Chondrocyte (in vitro differentiated cells): ENCODE measurements at places on chromosomes 6 and 20. TPM values are rescaled to one million over a fixed set of nuclear protein-coding genes. Genes with fewer than 3 reads are reported as not detected.

GRCh38 chr20:58816957-58817651 is 33.6 kb downstream of the GNAS-AS1 start:
- no peak for DNase-seq

DNA sequence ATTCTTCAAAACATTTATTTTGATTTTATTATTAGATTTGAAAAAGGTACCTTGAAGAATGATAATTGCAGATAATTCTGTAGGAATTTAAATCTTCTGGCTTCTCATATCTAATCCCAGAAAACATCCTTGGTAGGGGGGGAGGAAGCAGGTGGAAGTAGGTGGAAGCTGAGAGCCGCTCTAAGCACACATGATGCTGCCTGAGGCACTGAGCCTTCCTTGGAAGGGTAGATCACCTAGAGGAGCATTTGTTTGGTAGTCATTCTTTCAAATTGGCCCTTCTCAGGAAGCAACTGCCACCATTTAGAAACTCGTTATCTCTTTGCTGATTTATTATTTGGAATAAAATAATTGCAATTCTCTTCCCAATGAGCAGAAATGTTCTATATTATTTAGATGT is 623.3 kb downstream of the CD109 start:
- DNase-seq = no peak

GRCh38 chr20:38878866-38879265 is 47.4 kb upstream of the FAM83D start:
- peak; percentile 68 for DNase-seq

DNA sequence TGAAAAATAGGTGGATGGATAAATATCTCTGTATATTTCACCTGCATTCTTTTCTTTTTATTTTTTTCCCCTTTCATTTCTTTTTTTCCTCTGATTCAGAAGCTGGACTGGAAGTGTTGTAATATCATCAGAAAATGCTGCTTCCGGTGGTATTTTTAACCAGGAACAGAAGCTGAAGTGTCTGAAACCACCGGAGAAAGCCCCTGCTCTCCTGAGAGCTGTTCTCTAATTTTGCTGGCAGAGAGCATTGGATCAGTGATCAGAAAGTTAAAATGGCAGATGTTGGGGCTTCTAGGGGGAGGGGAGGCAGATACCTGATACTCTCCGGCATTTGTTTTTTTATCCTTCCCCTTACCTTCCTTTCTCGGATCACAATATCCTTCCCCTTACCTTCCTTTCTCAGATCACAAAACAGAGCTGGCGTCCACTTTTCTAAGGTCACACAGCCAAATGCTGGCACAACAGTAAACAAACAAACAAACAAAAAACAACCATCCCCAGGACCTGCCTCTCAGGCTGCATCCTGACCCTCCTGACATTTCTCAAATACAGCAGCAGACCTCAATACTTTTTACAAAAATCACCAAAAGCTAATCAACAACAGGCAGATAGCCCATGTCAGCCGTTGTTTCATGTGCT is 143.2 kb upstream of the ZNF217 start:
- DNase-seq = no peak

GRCh38 chr6:168282985-168283685 is 36.4 kb downstream of the DACT2 start:
- no peak for DNase-seq

DNA sequence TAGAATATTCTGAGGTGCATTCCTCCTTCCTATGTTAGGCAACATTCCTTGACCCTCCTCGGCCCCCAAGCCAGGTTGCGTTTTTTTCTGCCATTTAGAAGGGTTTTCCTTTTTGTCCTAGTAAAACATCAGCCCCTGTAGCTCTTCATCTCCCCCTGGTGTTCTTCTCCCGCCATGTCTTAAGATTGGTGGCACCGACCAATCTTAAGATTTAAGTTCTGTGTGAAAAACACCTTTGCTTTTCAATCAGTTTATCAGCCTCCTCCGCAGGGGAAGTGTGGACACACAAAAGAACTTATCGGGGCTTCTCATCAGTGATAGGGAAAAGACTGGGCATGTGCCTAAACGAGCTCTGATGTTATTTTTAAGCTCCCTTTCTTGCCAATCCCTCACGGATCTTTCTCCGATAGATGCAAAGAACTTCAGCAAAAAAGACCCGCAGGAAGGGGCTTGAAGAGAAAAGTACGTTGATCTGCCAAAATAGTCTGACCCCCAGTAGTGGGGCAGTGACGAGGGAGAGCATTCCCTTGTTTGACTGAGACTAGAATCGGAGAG is 719 bp upstream of the EDN1 start:
- no peak for DNase-seq

- no peak for DNase-seq
These were observed 1.6 kb upstream of the QKI start for GRCh38 chr6:163412801-163413344.

DNA sequence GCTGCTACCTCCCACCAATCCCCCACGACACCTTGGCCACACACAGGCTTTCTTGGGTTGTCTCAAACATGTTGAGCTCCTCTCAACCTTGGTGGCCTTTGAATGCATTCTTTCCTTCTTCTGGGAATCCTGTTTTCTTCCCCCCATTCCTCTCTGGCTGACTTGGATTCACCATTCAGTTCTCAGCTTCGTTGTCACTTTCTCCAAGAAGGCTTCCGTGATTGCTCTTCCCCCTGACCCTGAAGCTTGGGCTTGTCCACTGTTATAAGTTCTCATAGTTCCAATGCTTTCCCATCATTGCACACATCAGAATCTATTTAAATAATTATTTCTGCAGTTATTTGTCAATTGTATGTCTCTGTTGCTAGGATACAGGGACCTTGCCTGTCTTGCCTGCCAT is 64.2 kb downstream of the RBM38 start:
- DNase-seq = no peak

DNA sequence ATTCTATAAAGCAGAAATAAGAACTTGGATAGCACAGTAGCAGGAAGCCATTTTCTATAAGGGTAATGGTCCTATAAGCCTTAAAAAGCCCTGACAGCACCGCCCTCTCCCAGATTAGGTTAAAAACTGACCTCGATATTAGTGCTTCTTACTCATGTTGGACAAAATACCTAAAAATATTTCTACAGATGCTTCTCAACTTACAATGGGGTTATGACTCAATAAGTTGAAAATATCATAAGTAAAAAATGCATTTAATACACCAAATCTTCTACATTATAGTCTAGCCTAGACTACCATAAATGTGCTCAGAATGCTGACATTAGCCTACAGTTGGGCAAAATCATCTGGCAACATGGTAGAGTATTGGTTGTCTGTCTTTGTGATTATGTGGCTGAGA is 70.3 kb downstream of the SESN1 start:
- no peak for DNase-seq

GRCh38 chr6:53175027-53175426 is 26.4 kb upstream of the GCM1 start:
- no peak for DNase-seq

DNA sequence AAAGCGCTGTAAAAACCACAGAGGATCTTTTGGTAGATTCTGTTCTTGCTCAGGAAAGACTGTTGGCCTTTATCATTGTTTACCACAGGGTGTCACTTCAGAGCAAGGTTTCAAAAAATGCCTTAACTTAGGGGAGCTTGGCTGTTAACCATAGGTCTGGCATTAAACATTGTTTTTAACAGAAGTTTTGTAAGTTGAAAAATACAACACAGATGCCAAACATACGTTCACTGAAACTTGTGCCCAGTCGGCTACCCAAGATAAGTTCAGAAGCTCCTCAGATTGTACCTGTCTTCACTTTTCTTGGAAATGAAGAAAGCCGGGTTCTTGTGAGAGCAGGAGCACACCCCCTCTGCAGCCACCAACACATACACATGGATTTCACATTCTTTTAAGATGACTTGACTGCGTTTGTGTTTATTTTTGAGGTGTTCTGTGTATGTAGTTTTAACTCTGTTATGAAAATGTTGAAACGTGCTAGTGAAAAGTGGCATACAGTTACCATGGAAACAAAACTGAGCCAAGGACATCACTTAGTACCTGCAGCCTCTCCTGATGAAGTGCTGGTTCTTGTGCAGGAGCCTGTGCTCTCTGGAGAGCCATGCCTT is 64.9 kb downstream of the SYCP2L start:
- DNase-seq = no peak

DNA sequence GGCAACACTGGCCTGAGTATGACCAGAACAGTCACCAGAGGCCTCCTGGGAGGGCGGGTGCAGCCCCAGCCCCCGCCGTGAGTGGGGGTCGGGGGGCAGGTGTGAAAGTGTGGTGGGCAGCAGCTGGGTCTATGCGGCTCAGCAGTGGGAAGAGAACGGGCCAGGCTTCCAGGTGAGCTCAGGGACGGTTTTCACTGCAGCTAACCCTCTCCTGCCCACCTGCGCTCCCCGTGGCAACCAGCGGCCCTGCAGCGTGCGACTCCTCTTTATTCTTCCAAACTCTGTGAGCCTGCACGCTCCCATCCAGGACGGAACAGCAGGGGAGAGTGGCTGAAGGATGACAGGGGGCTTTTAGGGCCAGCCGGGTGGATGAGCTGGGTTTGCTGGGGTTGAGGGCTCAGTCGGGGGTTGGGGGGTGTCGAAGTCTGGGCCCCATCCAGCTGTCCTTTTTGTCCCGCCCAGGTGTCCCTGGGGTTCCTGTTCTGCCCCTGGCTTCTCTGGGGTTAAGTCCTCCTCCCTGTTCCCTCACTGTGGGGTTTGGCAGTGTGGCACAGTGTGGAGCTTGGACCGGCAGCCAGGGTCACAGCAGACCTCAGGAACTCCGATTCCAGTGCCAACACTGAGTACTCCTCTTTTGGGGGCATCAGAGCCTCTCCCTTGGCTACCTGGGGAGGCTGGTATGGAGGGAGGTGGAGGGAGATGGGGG is 859 bp upstream of the BIRC7 start:
- DNase-seq = no peak

GRCh38 chr6:150667977-150668716 is 68.5 kb downstream of the PLEKHG1 start:
- DNase-seq = no peak

DNA sequence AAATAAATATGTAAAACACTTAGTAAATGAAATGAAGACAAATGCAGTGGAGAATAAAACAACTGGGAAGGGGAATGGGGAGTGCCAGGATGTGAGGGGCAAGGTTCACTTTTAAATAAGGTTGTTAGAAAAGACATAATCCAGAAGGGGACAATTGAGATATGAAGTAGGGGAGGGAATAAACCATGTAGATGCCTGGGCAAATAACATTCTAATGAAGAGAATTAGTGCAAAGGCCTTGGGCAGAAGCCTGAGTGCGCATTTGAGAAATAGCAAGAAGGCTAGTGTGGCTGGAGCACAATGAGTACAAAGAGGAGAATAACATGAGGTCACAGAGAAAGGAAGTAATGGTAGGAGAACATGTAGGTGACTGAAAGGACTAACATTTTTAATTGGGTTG is 2.4 kb downstream of the CEP57L1 start:
- no peak for DNase-seq

DNA sequence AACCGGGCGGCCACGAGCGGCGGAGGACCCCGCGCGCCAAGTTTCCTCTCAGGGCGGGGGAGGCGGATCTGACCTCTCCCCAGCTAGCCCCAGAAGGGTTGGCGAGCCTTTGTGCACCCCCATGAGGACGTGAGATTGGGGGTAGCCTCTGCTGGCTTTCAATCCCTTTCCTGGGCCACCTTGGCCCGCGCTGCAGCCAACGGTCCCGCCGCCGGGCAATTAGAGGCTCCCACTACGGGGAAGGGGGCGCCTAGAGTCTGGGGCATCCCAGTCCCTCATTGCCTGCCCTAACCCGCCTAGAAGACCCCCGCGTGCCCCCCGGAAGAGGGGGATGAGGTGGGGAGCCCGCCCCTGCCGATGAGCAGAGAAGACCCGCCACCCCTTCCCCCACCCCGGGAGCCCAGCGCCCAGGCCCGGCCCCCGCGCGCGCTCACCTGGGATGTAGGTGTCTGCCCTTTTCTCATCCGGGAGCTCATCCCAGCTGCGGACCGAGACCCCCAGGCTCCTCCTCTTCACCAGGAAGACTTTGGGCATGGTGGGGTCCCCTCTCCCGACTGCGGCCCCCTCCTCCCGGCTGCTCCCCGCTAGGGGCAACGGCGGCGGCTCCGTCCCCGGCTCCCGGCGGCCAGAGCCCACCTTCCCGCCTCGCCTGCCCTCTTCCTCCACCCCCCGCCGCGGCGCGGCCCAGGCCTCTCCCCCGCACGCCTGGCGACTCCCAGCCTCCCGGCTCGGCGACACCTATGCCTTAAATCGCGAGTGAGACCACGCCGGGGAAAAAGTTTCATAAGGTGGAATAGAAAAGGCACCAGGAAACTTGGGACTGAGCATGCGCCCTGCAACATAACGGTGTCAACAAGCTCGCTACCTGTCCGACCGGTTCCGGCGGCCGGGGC is at the start of gene OVOL2:
TSS of gene OVOL2 (minus strand) at position 816 of the 893 bp plus-strand sequence. CDS start at position 534, 282 bp downstream.
- DNase-seq = no peak

DNA sequence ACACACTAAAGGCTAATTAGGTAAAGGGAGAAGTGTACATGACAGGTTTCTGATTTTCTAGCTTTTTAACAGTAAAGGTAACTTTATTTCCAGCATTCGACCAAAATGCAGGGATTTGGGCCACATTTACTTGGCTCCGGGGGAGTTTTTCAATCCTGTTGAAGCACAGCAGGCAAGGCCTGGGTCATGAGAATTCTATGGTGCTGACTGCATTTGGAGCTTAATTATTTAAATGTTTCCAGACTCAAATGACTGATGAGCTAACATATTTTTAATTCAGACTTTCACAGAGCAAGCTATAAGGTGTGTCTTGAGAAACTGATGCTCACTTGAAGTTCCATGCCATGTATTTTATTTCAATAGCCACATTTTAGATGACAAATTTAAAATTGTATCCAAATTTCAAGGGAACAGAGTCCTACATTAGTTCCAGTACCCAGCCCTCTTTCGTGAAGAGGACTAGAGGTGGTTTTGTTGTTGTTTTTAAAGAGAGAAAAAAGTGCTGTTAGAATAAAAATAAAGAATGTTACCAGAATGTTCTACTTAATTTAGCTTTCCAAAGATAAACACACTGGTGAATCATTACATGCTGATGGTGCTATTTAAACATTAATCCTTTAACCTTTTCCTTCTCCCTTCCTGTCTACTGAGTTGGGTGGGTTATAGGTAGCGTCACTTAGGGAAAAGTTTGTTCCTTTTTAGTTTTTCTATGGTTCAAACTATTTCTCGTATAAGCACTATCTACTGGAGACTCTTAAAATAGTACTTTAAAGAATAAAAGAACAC is 82.3 kb upstream of the PHACTR2 start:
- DNase-seq = no peak

- no peak for DNase-seq
These were observed 147.7 kb upstream of the RPS6KA2 start for GRCh38 chr6:166774770-166775169.

GRCh38 chr6:132506869-132507808 is 5.8 kb downstream of the STX7 start:
- no peak for DNase-seq

- no peak for DNase-seq
These were observed 89.2 kb downstream of the RSPH3 start for GRCh38 chr6:158910484-158911440.

- DNase-seq = no peak
These were observed 29.8 kb downstream of the NCOA3 start for GRCh38 chr20:47531458-47531857.

The VWA7 gene
- 0.15 to 0.62 TPM (median 0.17 TPM) in 3 replicates for total RNA-seq

The SNHG17 gene
- total RNA-seq = 20.8 to 24.1 TPM (median 23.6 TPM) in 3 replicates

The RNGTT gene
- total RNA-seq = 11.8 to 18.4 TPM (median 13.1 TPM) in 3 replicates

The KIAA0408 gene
- 0.45 to 1.2 TPM in 2 of 3 replicates, not detected in the other for total RNA-seq

The HSPA12B gene
- total RNA-seq = 0.10 to 0.26 TPM in 2 of 3 replicates, not detected in the other

The ZC3H12D gene
- 0.25 to 0.39 TPM in 2 of 3 replicates, not detected in the other for total RNA-seq

The TTK gene
- 3.7 to 4.4 TPM (median 3.8 TPM) in 3 replicates for total RNA-seq
